Iris pigment epithelial cell (primary cell): ENCODE measurements at places on chromosomes 5 and 9.

DNA sequence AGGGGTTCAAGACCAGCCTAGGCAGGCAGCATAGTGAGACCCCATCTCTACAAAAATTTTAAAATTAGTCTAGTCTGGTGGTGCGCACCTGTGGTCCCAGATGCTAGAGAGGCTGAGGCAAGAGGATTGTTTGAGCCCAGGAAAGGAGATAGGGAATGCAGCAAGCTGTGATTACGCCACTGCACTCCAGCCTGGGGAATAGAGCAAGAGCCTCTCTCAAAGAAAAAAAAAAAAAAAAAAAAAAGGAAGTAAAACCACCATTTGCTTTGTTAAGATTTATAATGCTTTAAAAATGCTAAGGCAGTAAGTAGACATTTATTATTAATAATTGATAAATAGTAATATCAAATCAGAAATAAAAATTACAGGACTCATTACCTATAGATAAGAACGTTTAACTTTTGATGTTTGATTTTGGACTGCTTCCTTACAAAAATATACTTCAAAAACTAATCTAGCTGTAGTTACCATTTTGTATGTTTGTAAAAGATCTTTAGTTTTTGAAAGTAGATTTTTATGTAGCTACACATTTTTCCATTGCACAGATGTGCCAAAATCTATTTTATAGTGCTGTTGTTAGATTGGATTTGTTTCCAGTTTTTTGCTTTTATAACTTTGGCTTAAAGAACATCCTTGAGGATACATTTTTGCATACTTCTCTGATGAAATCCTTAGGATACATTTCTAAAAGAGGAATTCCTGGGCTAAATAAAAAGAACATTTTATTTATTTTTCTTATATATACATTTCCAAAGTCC, 86.4 kb downstream of the INIP start:
- DNase-seq = no peak

DNA sequence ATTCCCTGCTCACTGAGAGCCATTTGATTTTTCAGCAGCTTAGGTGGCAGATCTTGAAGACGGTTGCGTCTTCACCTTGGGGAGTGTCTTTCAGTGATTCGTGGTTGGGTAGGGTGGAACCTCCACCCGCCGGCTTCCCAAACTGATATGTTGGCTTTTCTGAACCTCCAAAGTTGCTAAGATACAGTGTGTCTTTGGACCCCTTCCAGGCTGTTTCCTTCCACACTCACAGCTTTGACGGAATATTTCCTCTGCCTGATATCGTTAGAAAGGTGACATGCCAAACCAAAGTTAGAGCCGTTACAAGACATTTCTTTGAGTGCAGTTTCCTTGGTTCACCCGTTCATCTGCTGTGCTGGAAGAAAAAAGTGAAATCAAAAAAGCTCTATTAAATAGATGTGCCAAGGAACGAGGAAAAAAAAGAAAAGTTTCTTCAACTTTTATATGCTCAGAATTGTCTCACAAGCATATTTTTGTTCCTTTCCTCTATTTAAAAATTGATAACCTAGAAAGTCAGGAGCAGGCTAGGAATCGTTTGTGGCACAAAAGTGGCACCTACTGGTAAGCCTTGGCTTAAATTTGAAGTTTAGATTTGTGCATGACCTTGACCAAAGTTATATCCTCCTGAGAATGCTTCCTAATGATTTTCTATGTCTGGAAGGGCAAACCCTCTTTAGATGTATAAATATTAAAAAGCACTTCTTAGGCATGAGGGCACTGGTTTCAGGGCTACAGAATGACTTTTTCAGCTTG, 270.7 kb upstream of the WWC1 start:
- DNase-seq = peak; percentile 3

GRCh38 chr9:114770991-114771390, 34.8 kb downstream of the TNFSF15 start:
- DNase-seq = no peak

GRCh38 chr5:140348104-140348503, 1.7 kb upstream of the HBEGF start:
- DNase-seq = no peak

GRCh38 chr5:118553662-118554061, 434.7 kb downstream of the DTWD2 start:
- DNase-seq = peak; percentile 1

DNA sequence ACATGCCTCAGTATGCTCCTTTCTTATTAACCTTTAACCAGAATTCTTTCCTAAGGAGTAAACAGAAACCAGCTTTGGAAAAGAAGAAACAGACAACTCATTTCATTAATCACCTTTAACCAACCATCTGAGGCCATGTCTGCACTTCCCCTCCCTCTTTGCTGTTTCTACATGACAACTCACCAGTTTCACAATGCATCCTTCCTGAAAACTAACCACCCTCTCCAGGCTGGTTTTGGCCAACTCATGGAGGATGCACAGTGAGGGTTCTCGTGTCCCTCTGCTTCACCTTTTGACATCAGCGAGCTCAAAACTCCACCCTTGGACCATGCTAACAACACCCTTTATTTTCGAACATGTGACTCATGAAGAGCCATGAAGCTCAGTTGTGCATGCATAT, 244.1 kb downstream of the ELAVL2 start:
- no peak for DNase-seq
